ENCODE measurements at places on chromosomes 5 and 9.

GRCh38 chr9:121667890-121668289 is 16.5 kb downstream of the DAB2IP start:
- no peak for DNase-seq

- DNase-seq = no peak
These were observed 308.4 kb downstream of the MSX2 start for GRCh38 chr5:175032741-175033151.

GRCh38 chr5:30937070-30937469 is 256.4 kb upstream of the CDH6 start:
- DNase-seq = no peak

- no peak for DNase-seq
These were observed 43.7 kb upstream of the ANGPTL2 start for GRCh38 chr9:127166111-127166510.

DNA sequence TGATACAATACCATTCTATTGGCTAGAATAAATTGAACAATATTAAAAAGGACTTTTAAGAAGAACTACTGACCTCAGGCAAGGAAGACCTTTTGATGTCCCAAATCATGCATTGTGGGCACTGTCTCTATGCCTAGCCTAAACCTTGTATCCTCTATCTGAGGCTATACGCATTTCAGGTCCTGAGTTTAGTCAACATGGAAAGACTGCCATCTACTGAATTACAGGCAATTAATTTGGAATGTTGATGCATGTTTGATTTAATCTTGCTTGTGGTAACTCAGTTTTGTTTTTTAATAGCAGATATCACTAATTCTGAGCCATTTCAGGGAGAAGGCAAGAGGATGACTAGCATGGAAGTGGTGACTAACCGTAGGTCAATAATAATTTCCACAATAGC is 585.3 kb upstream of the CCNG1 start:
- DNase-seq = no peak

DNA sequence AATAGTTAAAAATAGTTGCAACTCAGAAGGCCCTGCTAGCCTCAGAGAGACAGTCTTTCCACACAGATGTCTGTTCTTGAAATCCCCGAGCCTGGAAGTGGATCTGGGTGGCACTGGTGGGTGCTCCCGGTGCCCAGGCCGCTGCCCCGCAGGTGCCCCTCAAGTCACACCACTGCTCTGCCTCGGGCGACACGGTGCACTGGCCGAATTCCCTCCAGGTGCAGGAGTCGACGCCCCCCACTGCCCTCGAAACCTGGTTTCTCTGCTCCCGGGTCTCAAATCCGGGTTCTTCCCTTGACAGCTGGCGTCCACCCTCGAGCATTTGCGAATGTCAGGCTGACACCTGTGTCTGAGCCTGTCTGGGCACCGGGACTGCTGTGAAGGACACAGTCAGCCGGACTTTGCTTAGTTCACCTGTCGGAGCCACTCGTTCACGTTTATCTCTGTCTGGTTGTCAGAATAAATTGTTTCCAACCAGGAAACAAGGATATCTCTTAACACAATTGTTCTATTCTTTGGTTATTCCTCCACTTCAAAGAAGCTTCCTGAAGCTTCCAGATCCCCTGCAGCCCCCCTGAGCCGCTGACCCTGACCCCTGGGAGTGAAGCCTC is 27.1 kb downstream of the SLC9A3 start:
- DNase-seq = no peak

DNA sequence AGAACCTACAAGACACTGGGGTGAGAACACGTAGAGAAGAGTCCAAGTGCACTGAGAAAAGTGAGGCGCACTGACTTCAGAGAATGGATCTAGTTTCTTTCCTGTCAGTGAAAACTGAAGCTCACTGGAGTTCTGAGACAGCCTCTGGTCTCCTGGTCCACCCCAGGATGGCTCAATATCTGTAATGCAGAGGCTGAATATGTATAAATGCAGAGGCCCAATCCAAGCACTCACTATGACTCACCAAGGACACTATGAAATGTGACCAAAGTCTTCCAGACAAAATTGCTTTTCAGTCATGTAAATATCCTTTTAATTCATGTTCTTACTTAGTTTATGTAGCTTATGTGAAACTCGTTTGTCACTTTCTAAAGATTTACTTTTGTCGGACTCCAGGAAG is 53.8 kb downstream of the NFIB start:
- no peak for DNase-seq

GRCh38 chr5:61346511-61346910 is 14.5 kb downstream of the ZSWIM6 start:
- no peak for DNase-seq

Data from CD4-positive, alpha-beta T cell treated with Interleukin-17A for 1 hour (primary cell).